ENCODE measurements at places on chromosomes 11 and 22. TPM values are rescaled to one million over a fixed set of nuclear protein-coding genes. Genes with fewer than 3 reads are reported as not detected.

DNA sequence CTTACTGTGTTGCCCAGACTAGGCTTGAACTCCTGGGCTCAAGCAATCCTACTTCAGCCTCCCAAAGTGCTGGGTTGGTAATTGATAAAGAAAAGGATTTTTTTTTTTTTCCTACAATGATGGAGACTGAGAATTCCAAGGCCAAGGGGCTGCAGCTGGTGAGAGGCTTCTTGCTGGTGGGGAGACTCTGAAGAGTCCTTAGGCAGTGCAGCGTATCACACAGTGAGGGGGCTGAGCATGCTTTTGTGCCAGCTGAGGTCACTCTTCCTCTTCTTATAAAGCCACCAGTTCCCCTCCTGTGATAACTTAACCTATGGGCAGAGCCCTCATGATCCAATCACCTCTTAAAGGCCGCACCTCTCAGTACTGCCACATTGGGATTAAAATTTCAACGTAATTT, 28.2 kb upstream of the CCDC81 start:
- DNase-seq: no peak
- no peak overlapping the region for H3K4me3 ChIP-seq
- no peaks in the 10 kb centered on the region for H3K27me3 ChIP-seq
- no peaks in the 10 kb centered on the region for H3K4me1 ChIP-seq

GRCh38 chr11:49213026-49213560, 4.7 kb upstream of the FOLH1 start:
- DNase-seq: no peak
- peaks cover 6% of the 10 kb centered on the region for H3K4me1 ChIP-seq
- H3K4me3 ChIP-seq: no peak overlapping the region
- no peaks in the 10 kb centered on the region for H3K27me3 ChIP-seq
- no peak overlapping the region for H3K27ac ChIP-seq
- no peaks in the 10 kb centered on the region for H3K36me3 ChIP-seq

DNA sequence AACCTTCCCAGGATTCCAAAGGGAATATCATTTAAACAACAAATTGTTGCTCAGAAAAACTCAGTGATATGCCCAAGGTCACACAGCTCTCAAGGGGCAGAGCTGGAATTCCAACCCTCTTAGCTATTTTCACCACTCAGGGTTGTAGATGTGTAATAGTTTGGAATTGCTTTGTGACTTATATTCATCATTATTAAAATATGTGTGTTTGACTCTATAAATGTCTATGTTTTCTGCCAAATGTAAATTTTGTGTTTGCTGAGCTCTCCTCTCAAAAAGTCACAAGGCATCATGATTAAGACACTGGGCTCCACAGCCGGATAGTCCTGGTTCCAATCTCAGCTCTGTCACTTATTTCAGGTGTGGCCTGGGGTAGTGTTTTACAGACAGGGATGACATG, 407.3 kb downstream of the TMEM135 start:
- DNase-seq: no peak
- no peak overlapping the region for H3K4me3 ChIP-seq
- H3K27me3 ChIP-seq: no peaks in the 10 kb centered on the region
- no peaks in the 10 kb centered on the region for H3K4me1 ChIP-seq
- H3K36me3 ChIP-seq: no peaks in the 10 kb centered on the region

GRCh38 chr11:30346068-30346688, 23.3 kb downstream of the ARL14EP start:
- no peaks in the 10 kb centered on the region for H3K4me1 ChIP-seq
- no peak for DNase-seq
- no peaks in the 10 kb centered on the region for H3K36me3 ChIP-seq
- H3K27ac ChIP-seq: no peak overlapping the region

DNA sequence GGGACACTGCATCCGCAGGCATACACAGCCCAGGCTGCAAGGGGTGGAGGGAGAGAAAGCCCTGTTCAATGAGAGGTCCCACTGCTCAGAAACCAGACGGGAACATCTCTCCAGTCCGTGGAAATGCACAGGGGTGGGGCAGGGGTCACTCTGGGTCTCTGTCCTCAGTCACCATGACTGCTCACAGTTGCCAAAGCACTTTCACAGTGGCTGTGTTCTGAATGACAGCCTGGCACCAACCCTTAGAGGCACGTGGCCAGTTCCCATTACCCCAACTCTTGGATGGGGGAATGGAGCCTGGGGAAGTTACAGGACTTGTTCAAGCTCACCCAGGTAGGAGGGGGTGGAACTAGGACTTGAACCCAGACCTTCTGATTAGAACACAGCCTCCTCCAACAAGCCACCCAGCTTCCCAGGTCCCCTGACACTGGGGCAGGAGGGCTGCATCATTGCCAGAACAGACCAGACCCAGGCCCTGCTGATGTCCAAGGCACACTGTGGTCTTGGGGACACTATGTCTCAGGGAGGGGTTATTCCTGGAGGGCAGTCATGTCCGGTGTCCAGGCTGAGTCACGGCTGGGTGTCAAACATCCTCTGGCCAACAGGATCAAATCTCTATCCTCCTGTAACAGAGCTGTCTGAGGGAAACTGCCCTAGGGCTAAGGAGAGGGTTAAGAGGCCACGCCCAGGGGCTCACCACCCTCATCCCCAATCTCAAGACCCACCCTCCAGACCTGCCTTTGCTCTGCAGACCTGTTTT, 8.2 kb downstream of the ZNF70 start:
- H3K4me1 ChIP-seq: peaks cover 11% of the 10 kb centered on the region
- H3K36me3 ChIP-seq: peaks cover 50% of the 10 kb centered on the region
- no peak for DNase-seq
- no peak overlapping the region for H3K4me3 ChIP-seq

DNA sequence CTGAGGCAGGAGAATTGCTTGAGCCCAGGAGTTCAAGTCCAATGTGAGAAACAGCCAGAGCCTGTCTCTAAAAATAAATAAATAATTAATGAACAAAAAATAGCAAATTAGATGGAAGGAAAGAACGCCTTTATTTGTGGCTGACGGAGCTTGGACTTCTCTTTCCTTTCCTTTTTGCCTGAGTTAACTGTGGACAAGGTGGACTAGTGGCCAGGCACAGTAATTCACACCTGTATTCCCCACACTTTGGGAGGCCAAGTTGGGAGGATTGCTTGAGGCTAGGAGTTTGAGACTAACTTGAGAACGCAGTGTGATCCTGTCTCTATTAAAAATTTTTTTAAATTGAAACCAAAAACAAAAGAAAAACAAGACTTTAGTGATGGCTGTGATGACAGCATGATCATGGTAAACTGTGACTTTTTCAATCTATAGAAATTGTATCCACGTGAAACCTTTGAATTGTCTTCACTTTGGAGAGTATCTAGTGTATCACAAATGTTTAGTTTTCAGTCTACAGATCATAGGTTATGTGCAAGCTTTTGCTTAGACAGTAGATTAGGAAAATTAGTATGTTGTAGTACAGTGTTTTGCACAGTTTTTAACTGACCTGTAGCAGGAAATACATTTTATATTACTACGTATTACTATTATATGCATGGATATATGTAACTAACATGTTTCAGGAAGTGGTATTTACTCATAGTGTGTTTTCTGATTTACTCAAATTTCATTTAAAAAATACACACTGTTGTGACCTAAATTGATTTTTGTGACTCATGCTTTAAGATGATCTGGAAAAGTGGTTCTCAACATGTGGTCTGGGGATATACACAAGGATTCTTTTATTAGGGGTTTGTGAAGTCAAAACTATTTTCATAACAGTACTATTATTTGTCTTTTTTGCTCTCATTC, 42.1 kb downstream of the KDM2A start:
- no peak overlapping the region for H3K4me3 ChIP-seq
- no peaks in the 10 kb centered on the region for H3K27me3 ChIP-seq
- no peaks in the 10 kb centered on the region for H3K36me3 ChIP-seq
- no peak overlapping the region for H3K27ac ChIP-seq
- H3K4me1 ChIP-seq: no peaks in the 10 kb centered on the region

- H3K4me1 ChIP-seq: peaks cover 29% of the 10 kb centered on the region
- H3K27ac ChIP-seq: no peak within 1 kb of the TSS
- DNase-seq: no peak
- H3K4me3 ChIP-seq: peak within 1 kb of the TSS; percentile 47
- H3K36me3 ChIP-seq: no peaks in the 10 kb centered on the region
- no peaks in the 10 kb centered on the region for H3K27me3 ChIP-seq
These were observed at the start of gene CCDC88B for GRCh38 chr11:64339754-64340408. TSS of gene CCDC88B (plus strand) at chr11:64340204. CDS start at chr11:64340267, 63 bp downstream.

GRCh38 chr11:118209033-118209432, 15.8 kb downstream of the JAML start:
- no peaks in the 10 kb centered on the region for H3K27me3 ChIP-seq
- peaks cover 9% of the 10 kb centered on the region for H3K4me1 ChIP-seq
- no peak for DNase-seq
- no peak overlapping the region for H3K27ac ChIP-seq
- no peak overlapping the region for H3K4me3 ChIP-seq

- H3K27me3 ChIP-seq: no peaks in the 10 kb centered on the region
- no peaks in the 10 kb centered on the region for H3K4me1 ChIP-seq
- H3K36me3 ChIP-seq: no peaks in the 10 kb centered on the region
- peak overlapping the region; percentile 26 for H3K27ac ChIP-seq
- no peak overlapping the region for H3K4me3 ChIP-seq
- DNase-seq: no peak
These were observed 58.2 kb downstream of the COMMD9 start for GRCh38 chr11:36230779-36231699.

DNA sequence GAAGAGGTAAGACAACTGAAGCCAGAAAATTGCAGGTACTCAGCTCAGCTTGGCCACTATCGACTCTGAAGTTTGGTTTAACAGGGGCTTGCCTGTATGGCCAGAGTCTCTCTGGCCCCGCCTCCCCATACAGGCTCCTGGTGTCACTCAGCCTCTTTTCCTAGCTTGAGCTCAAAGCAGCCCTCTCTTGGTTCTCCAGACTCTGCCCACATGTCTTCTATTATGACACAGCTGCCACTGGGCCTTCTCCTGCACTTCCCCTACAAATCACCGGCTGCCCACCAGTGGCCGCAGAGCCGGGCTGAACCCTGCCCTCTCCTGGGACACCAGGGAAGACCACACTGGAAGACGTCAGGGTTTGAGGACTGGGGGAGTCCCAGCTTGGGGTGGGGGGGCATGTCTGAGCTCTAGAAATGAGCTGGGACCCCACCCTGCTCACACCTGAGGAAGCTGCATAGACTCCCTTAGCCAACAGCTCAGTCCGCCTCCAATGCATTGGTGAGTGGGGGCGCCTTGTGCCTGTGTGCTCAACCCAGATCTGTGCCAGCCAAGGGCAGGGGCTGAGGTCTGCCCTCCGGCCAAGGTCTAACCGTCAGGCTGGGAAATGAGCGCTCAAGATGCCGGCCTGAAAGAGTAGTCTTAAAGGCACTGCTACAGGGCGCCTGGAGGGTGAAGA, 94.4 kb upstream of the LMO1 start:
- no peak overlapping the region for H3K4me3 ChIP-seq
- no peaks in the 10 kb centered on the region for H3K27me3 ChIP-seq
- no peak for DNase-seq
- no peak overlapping the region for H3K27ac ChIP-seq
- H3K36me3 ChIP-seq: no peaks in the 10 kb centered on the region

- H3K4me1 ChIP-seq: peaks cover 16% of the 10 kb centered on the region
- H3K27ac ChIP-seq: no peak overlapping the region
- DNase-seq: no peak
- no peak overlapping the region for H3K4me3 ChIP-seq
- no peaks in the 10 kb centered on the region for H3K36me3 ChIP-seq
These were observed 652 bp upstream of the PVALB start for GRCh38 chr22:36817525-36817848.

GRCh38 chr11:110951037-110951949, 239.1 kb upstream of the ARHGAP20 start:
- no peak overlapping the region for H3K4me3 ChIP-seq
- H3K27me3 ChIP-seq: no peaks in the 10 kb centered on the region
- H3K4me1 ChIP-seq: no peaks in the 10 kb centered on the region
- H3K27ac ChIP-seq: peak overlapping the region; percentile 50

- DNase-seq: no peak
- no peaks in the 10 kb centered on the region for H3K36me3 ChIP-seq
- H3K27me3 ChIP-seq: no peaks in the 10 kb centered on the region
- H3K4me3 ChIP-seq: no peak overlapping the region
These were observed 246.0 kb upstream of the TENM4 start for GRCh38 chr11:79686703-79687419.

GRCh38 chr11:132312701-132313111, 942.3 kb downstream of the NTM start:
- DNase-seq: no peak
- peaks cover 15% of the 10 kb centered on the region for H3K4me1 ChIP-seq
- H3K27ac ChIP-seq: no peak overlapping the region
- H3K27me3 ChIP-seq: no peaks in the 10 kb centered on the region

- no peak overlapping the region for H3K4me3 ChIP-seq
- DNase-seq: peak; percentile 97
- no peaks in the 10 kb centered on the region for H3K27me3 ChIP-seq
- H3K36me3 ChIP-seq: no peaks in the 10 kb centered on the region
- H3K27ac ChIP-seq: no peak overlapping the region
- peaks cover 20% of the 10 kb centered on the region for H3K4me1 ChIP-seq
These were observed 3.7 kb upstream of the DPF2 start for GRCh38 chr11:65329944-65330403.

- H3K27ac ChIP-seq: no peak overlapping the region
- no peak overlapping the region for H3K4me3 ChIP-seq
- H3K36me3 ChIP-seq: no peaks in the 10 kb centered on the region
- no peaks in the 10 kb centered on the region for H3K27me3 ChIP-seq
These were observed 1260.4 kb upstream of the RAG2 start for GRCh38 chr11:37858398-37858797.

DNA sequence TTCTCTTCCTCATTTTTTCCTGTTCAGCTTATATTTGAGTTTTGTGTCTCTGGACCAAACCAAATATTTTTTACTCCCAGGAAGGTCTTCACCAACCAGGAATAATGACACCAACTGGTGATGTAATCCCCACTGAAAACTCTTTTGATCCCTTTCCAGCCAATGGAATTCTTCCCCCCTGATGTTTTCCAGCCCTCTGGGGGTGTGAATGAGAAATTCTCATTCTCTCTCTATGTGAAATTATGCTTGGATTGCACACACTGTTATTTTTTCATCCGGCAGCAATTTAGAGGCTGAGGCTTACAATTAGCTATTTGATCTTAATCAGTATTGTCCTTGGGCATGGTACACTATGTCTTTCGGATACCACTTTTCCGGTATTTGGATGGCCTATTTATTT, 39.5 kb upstream of the SLC1A2 start:
- no peak overlapping the region for H3K27ac ChIP-seq
- H3K27me3 ChIP-seq: no peaks in the 10 kb centered on the region
- no peaks in the 10 kb centered on the region for H3K36me3 ChIP-seq

Gene TMPRSS4
- total RNA-seq: 0.26 TPM

Gene RPS13
- total RNA-seq: 1,769 TPM

Gene P2RY2
- total RNA-seq: 0.83 TPM

Gene CDON
- 42.7 TPM for total RNA-seq

Gene SPDYC
- not detected for total RNA-seq

Gene RANGAP1
- 55.2 TPM for total RNA-seq

Gene MYOD1
- not detected for total RNA-seq

Gene POU2AF1
- total RNA-seq: not detected

Gene CARD18
- not detected for total RNA-seq

Gene HEPN1
- total RNA-seq: not detected
